ENCODE measurements at places on chromosomes 12 and 14. TPM values are rescaled to one million over a fixed set of nuclear protein-coding genes. Genes with fewer than 3 reads are reported as not detected.

GRCh38 chr14:71720978-71721624 lies 211.1 kb upstream of the RGS6 start:
- DNase-seq, result peak; percentile 72

DNA sequence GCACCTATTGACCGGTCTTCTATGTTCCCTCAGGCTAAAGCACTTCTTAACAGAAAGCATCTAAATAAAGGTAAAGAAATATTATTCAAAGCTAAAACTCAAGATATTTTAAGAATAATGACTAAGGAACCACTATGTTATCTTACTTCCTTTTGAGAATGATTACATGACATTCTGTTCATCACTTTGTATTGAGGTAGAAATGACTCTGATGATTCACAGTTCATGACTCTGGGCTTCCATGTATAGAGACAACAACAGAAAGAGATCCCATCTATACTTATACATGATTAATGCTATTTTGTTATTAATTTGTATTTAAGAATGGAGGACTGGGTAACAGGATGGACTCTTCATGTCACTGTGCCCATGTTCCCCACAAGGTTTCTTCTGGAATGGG lies 218.3 kb upstream of the OR4E1 start:
- no peak for DNase-seq

The AKAP5 gene
- total RNA-seq, result 1.1 TPM

GRCh38 chr12:41011939-41012338 lies 176.2 kb upstream of the PDZRN4 start:
- DNase-seq, result peak; percentile 3

The OR6C2 gene
- total RNA-seq, result not detected

GRCh38 chr14:45867046-45867894 lies 614.3 kb upstream of the MIS18BP1 start:
- DNase-seq, result no peak

DNA sequence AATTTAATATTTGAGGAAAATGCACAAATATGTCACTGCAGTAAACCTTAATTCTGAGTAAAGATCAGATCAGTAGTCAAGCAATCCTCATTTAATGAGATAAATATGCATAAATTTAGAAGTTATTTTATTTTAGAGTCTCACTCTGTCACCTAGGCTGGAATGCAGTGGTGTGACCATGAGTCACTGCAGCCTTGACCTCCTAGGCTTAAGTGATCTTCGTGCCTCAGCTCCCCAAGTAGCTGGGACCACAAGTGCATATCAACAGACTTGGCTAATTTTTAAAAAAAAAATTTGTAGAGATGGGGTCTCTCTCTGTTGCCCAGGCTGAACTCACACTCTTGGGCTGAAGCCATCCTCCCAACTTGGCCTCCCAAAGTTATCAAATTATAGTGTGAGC lies 41.3 kb downstream of the LMO3 start:
- no peak for DNase-seq

DNA sequence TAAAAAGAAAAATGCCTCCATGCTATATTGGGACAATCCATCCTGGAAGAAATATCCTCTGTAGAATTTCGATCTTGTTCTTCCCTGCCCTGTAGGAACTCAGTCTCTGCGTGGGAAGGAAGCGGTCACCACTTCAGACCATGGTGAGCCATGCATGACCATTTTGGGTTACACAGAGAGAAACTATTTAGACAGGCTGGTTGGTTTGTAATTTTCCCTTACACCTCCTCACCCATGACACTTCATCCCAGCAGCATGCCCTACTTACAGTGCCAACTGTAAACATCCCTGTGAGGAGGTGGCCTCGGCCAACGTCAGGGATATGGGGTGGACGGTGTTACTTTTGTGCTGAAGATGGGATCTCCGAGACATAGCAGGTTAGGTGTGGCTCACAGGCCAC lies 121.4 kb downstream of the SMOC1 start:
- peak; percentile 39 for DNase-seq

The ARHGEF40 gene
- total RNA-seq, result 18.8 TPM

GRCh38 chr12:82176761-82177490 lies 181.3 kb downstream of the CCDC59 start:
- peak; percentile 11 for DNase-seq

DNA sequence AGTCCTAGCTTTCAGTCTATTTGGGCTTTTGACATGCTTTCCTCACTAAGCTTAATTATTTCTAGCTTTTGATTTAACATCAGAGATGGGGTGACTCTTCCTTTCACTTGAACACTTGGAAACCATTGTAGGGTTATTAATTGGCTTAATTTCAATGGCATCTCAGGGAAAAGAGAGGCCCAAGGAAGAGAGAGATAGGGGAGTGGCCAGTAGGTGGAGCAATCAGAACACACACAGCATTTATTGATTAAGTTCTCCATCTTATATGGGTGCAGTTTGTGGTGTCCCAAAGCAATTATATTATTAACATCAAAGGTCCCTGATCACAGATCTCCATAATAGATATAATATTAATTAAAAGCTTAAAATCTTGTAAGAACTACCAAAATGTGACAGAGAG lies 1466.1 kb upstream of the SEL1L start:
- peak; percentile 7 for DNase-seq

The RNASE2 gene
- not detected for total RNA-seq

GRCh38 chr14:71244341-71244740 lies 337.1 kb downstream of the PCNX1 start:
- DNase-seq, result no peak

DNA sequence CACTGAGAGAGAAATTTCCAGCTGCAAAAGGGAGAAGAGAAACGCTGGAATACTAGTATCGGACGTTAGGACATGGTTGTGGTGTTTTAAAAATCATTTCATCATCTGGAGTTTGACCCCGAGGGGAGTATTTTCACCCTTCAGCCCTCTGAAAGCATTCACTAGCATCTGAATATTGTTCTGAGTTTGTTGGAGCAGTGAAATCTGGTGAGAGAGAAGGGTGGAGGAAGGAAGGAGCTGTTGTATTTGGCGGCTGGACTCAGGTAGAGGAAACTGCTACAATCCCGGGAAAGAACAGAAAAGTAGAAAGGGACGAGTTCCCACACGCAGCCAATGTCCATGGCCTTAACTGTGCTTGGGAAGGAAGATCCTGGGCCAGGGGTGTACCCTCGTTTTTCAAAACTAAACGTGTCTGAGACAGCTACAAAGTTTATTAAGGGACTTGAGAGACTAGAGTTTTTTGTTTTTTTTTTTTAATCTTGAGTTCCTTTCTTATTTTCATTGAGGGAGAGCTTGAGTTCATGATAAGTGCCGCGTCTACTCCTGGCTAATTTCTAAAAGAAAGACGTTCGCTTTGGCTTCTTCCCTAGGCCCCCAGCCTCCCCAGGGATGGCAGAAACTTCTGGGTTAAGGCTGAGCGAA lies 896 bp upstream of the CDKN1B start:
- DNase-seq, result peak; percentile 8

GRCh38 chr14:67541448-67542387 lies 8.6 kb downstream of the PLEKHH1 start:
- DNase-seq, result no peak

The GLI1 gene
- 4.0 TPM for total RNA-seq

DNA sequence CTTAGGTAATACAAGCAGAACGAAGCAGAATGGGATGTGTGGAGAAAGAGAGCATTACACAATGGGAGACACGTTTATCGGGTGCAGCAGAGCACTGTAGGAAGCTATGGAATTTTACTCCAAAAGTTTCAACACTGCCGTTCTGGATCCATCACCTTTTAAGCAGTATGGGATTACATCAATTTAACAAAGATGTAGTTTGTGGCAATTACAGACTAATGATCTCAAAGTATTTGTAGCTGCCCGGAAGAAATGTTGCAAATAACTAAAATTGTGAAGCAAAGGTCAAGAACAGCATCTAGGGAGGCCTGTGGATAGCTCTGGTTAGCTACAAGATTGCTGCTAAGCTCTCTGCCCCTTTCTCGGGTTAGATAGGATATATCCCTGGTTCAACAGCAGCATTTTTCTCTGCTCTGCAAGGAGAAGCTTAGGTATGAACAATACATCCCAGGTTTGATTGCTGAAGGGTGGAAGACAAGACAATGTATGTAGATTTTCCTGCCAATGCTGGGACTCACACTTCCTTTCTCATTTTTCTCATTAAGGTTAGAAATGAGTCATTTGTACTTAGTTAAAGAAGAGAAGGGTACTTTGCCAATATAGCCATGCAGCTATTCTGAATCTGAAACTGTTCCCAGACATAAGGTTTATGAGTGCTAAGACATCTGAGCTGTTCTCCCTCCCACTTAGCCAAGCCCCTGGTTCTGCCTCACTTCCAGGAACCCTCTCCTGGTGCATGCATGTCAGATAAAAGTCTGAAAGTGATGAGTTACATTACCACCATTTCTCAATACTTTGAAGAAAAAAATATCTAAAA lies 75.0 kb upstream of the HIF1A start:
- DNase-seq, result peak; percentile 79

The MYF6 gene
- total RNA-seq, result not detected

The RTL1 gene
- 0.07 TPM for total RNA-seq

The P2RX7 gene
- total RNA-seq, result not detected

The MSI1 gene
- total RNA-seq, result 0.40 TPM

- DNase-seq, result peak; percentile 81
Measured at GRCh38 chr12:47705566-47706425, at the start of gene RPAP3. Gene RPAP3 (minus strand): TSS chr12:47706030. CDS start chr12:47702840, 3,190 bp downstream.

DNA sequence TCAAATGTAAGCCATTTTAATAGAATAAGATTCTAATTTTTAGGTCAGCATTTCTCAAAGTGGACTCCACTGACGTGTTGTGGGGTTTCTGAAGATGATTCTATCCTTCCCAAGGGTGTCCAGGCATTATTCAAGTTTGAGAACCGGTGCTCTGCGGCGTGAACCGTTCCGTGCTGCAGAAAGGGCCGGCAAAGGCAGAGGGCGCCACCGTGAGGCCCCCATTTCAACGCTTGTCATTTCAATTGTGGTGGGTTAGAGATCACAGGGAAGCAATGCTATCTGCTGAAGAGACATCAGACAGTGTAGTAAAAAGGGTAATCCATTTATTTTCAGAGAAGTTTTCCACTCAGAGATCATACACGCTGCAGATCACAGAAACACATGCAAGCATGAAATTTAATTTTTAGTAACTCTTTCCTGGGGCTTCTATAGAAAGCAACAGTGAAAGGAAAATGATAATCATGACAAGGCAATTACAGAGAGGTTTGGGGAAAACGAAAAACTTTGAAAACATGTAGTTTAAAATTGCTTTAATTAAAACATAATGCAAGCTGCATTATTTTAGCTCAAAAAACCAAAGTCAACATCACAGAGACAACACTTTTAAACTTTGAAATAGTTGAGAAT lies 201.7 kb downstream of the EXOC5 start:
- peak; percentile 37 for DNase-seq

GRCh38 chr14:61872452-61872851 lies 110.2 kb downstream of the SNAPC1 start:
- DNase-seq, result no peak

The ABHD12B gene
- total RNA-seq, result not detected
